ENCODE measurements at places on chromosomes 5 and 9.
A peak's percentile ranks its signal among the peaks of the same experiment; 100 is the strongest.

DNA sequence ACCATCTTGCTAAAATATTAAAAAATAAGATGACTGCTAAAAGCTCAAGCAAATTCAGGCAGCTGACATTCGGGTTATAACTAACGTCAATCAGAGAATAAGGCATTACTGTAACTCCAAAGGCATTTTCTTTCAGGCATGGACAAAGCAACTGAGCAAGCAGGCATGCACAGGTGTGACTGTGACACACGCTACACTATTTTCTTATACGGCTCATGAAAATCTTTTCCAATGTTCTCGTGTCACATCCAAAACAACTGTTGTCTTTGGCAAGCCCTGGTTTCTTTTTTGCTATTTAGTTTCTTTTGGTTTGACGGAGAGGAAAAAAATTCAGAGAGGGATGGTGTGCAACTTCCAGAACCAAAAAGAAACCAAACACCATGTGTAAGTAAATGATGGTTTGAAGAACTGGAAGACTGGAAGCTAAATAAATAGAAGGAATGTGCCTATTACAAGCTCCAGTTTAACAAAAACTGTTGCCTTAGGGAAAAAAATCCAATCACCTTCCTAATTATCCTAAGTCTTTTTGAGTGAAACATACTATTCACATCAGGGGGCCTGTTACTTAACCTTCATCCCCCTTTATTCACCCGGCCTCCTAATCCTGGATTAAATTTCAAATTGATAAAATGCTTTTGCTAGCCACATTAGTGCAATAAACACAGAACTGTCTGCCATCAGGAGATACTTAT, 277.6 kb downstream of the PSAT1 start:
- no peak for DNase-seq

- peak; percentile 62 for DNase-seq
Measured at GRCh38 chr5:23445573-23445972, 61.8 kb upstream of the PRDM9 start.

GRCh38 chr5:154174091-154174490, 16.4 kb upstream of the GALNT10 start:
- DNase-seq: no peak

- peak; percentile 53 for DNase-seq
Measured at GRCh38 chr9:96618209-96619123, 1.2 kb downstream of the CDC14B start.

DNA sequence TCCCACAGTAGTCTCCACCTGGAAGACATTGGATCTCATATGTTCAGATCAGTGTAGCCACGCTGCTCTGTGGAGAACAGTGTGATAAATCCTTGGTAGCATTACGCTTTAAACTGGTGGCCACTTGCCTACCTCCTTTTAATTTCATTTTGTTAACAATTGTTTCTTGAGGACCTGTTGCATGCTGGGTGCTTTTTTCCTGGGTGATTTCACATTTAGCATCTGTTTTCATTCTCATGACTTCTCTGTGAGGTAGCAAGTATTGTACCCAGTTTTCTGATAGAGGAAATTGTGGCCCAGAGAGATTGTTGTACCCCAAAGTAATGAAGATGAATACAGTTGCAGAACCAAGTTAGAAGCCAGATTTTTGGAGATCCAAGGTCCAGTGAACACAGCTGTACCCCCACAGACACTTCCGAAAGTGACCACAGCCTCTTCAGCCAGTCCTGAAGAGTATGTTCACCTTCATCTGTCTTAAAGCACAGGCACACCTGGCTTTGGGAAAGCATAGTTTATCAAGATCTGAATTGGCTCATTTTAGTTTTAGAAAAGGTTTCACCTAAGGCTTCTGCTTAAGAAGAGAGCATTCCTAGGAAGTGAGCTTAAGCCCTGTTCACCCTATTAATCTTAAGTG, 75.2 kb downstream of the F2RL2 start:
- DNase-seq: no peak

DNA sequence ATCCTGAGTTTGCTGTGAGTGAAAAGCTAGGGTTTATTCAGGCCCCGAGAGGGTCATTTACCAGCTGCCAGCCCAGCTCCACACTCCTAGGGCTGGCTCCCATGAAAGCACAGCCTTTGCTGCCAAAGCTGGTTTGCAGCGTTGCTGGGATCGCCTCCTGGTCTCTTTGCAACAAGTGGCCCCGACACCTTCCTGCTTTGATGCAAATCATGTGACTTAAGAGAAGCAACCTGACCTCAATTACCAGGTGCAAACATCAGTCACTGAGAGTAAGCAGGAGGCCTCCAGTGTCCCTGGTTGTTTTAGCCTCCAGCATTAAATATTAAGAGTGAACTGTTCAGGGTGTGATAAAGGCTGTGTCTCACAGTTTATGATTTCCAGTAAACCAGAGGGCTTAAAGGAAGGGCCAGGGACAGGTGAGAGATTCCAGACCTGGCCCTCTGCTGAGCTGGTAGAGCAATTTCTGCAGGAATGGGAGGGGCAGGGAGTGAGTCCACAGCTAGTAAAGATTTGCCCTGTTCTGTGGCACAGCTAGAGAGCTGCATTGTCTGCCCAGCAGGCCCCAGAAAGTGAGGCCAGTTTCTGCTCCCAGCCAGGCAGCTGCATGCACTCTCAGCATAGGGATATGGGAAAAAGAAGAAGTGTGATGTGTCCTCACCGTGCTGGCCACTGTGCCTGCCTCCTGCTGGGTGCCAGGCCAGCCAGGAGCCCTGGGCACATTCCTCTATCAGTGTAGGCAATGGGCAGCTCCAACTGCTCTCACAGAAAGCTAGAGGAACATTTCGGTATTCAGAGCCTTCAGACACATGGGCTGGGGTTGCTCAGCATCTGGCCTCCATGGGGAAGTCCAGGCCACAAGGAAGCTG, 58.0 kb downstream of the SLC22A5 start:
- no peak for DNase-seq

DNA sequence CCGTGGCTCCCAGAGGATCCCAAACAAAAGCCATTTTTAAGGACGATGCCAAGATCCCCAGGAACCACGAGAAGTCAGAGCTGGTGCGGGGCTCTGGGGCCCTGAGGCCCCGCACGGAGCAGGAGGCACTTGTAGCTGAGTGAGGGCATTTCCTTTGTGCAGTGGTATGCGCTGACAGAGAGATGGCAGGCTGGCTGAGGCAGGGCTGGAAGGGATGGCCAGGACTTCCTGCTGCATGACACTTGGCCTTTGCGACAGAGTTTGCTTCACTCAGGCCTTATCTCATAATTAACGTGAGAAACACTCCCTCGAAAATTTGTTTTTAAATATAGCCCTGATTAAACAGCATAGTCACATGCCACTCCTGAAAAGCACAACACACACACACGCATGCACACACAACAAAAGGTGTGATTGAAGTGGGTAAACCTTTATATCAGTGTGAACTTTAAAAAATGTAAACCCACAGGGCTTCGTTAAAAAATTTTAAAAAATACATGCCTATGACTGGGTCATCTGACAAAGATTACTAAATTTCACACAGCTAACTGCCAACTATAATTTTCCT, 536.6 kb downstream of the PDE4D start:
- no peak for DNase-seq

DNA sequence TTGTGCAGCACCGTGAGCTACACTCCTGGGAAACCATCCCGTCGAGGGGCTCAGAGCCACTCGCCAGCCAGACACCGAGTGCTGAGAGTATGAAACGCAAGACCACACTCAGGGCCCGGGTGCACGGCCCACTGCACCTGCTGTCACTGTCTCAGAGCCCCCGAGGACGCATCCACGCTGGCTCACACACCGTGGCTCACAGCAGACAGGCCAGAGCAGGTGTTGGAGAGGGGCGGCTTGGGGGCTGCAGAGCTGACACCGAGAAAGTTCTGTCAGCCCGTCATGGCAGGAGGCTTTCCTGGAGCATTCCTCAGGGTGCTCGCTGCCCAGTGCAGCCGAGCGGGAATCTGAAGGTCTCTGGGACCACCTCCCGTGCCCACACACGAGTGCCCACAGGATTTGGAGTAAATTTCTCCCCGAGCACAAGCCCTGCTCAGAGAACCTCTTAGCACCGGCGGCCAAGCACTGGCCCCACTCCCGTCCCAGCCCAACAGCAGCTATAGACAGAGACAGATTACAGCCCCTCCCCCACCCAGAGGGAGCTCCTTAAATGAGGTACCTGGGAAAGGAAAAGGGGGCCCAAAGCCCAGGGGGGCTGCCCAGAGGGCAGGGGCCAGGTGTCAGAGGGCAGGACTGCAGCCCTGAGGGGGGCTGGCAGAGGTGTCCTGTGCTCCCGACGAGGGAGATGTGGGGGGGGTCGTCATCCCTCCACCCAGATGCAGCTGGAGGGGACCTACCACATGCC, 56.0 kb upstream of the SARDH start:
- no peak for DNase-seq

DNA sequence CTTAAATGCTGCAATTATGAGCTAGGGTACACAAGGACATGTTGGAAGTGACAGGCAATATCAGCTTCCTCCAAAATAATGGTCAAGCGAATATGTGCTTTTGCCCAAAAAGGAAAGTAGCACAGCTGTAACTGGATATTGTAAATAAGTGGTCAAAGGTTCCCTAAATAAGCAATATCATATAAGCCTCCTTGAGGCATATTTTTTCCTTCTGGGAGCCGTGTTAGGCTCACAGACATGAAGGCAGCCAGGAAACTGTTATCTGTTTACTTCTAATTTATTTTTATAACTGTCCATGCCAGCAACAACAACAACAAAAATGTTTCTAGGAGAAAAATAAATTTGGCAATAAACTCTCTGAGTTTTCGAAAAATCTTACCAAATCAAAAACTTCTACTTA, 648.3 kb downstream of the PDE4D start:
- DNase-seq: no peak

DNA sequence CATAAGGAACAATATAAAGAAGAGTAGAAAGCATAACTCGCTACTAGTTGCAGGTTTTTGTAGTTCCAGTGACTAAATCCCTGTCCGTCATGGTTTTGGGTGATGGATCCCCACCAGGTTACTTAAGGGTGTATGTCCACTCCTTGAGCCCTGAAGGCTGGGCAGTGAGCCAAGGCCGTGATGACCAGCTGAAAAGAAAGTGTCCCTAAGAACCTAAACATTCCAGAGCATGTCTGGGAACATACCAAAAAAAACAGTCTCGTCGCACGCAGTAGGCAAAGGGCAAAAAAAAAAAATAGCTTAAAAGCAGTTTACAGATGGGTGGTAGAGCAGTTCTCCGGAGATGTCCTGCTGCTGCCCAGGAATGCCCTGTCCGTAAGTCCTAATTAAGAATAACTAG, 21.4 kb upstream of the SNAPC3 start:
- DNase-seq: no peak

DNA sequence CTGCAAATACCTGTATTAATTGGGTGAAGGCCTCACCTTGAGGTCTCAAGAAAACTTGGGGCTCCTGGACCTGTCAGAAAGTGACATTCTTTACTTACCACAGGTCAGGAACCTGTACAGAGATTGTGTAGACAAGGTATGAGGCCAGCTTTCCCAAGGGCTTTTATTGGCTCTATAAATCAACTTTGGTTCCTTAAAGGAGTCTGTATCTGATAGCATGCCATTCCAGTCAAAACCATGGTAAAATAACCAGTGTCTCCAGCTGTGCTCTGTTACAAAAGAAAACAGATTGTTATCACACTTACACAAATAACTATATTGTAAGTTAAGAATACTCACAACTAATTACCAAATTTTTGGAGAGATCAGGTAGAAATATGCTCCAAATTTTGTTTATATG, 64.5 kb downstream of the COL15A1 start:
- no peak for DNase-seq

DNA sequence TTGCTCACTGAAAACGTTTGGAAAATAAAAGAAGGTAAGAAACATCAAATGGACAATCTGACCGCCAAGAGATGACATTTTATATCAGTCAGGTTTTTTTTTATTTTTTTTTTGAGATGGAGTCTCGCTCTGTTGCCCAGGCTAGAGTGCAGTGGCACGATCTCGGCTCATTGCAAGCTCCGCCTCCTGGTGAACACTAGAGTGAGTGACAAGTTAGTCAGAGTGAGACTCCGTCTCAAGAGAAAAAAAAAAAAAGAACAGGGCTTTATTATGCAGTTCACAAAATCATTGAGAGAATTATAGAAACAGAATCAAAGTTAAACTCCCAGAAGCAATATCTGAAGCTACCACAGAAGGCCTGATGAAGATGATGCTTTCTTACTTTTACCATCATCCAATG, 70.1 kb downstream of the DTWD2 start:
- DNase-seq: no peak

- peak; percentile 69 for DNase-seq
Measured at GRCh38 chr5:67238191-67238590, 41.6 kb upstream of the CD180 start.

- no peak for DNase-seq
Measured at GRCh38 chr5:116281309-116281708, 196.5 kb downstream of the COMMD10 start.

GRCh38 chr5:175489693-175490443, 11.5 kb downstream of the SFXN1 start:
- no peak for DNase-seq

GRCh38 chr5:171710451-171711024, 75.1 kb upstream of the SMIM23 start:
- DNase-seq: peak; percentile 6

DNA sequence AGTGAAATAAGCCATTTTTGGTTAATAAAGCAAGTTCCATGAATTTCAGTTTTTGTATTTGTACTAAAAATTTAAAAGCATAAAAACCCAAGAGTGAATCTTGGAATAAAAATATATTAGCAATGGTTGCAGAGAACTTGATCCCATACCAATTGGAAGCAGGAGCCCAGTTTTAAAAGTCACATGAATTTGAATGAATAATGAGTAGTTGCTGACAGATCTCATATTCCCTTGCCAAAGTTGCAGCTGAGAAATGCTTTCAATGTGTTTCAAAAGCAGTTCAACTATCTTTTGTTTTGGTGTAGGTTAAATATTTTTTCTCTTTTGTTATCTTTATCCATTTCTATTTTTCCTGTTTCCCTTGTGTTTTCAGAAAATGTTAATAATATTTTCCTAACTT, 818.6 kb downstream of the CDH18 start:
- DNase-seq: no peak

- DNase-seq: peak; percentile 100
Measured at GRCh38 chr5:78547731-78548615, 100.6 kb downstream of the LHFPL2 start.

GRCh38 chr5:152329207-152329606, 75.9 kb downstream of the NMUR2 start:
- DNase-seq: no peak

- DNase-seq: no peak
Measured at GRCh38 chr5:180592176-180592575, 877 bp upstream of the SCGB3A1 start.

DNA sequence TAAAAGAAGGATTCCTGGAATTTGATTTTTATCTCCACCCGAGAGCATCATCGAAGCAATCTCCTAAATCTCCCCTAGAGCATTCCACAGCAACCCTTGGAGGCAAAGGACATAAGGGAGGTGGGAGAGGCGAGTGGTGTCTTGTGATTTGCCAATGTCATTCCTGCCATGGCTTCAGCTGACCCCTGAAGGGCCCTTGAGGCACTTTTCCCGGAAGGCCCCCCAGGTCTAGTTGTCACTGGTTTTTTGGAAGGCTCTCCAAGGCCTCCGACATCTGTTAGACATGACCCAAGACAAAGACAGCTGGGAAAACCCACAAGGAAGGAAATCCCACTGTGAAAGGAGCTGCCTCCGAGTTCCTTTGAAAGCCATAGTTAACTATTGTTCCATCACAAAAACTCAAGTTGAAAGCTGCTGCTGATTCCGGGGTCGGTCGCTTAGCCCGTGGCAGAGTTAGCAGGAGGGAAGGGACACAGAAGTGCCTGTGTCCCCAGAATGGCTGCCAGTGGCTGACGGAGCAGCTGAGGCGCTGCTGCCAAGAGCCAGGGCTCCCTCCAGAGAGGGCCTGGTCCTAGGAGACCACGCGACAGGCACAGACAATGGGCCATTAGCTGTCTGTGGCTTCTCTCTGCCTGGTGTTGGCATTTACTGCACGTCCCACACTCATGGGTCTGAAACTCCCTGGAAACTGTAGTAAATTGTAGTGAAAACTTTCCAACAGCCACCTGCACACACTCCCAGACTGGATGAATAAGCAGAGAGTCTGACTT, 24.4 kb upstream of the TRIO start:
- no peak for DNase-seq

Measured in fibroblast of mammary gland (primary cell).